Cortex of kidney (tissue), 1 donor: ENCODE measurements at places on chromosomes 16 and 17.

DNA sequence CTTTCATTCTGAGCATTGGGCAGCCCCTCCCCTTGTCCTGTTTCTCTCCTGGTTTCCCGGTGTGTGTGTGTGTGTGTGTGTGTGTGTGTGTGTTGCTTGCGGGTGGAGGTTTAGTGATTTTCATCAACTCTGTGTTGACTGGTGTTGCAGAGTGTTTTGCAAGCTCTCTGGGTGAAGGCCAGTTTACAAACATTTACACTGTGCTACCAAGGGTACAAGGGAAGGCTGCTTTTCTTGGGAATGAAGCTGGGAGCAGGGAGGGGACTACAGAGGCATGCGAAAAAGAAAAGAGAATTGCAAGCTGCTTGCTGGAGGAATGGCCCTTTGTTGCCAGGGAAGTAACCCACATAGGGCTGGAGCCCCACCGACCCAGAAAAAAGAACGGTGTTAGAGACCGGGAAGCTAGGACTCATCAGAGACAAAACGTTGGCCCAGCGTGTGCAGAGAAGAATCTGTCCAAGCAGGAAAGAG, 29.6 kb downstream of the HS3ST3B1 start:
- DNase-seq, result no peak

DNA sequence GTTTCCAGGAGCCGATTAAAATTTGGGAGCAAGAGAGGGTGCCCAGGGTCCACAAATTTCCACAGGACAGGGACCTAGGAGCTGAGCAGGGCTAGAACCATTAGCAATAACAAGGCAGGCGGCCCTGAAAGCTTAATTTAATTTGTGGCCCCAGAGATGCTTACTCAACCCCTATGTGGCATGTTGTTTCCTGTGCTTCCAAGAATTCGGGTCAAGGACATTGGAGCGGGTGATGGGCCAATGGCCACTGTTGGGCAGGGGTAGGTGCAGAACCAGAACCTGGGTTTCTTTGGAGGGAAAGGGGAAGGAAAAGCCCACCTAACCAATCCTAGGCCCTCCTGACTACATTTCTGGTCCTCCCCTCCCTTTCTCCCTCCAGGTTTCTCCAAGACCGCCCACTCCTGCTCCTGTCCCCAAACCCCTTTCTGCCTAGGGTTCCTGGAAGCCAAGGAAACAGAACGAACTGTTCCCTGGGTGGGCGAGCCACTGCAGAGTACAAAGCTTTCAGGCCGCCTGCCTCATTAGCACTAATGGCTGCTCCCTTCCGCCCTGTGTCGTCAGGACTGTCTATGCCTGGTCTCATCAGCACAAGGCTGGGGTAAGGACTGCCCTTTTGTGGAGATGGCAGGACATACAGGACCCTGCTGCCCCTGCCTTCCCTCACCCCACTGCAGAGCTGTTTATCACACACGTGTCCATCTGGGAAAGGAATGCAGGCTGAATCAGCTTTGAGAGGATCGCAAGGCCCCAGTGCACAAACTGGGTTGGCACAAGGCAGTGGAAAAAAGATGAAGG, 581 bp upstream of the AGRP start:
- no peak for DNase-seq

DNA sequence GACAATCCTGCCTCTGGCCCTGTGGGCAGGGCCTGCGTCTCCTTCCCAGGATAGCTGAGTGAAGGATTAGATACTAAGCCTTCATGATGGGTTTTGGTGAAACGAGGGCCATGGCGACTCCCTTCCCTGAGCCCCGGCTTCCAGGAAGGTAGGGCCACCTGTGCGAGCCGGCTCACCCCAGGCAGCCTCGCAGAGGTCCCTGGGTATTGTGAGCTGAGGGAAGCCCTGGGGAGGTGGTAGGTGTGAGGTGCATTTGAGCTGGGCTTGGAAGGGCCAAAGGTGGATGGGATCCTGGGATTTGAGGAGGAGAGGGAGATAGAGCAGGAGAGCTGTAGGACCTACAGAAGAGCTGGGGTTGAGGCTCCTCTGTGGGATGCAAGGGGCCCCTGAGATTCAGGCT, 6.5 kb upstream of the P2RX1 start:
- DNase-seq, result no peak

GRCh38 chr16:81539009-81539758, 94.6 kb downstream of the CMIP start:
- DNase-seq, result no peak

DNA sequence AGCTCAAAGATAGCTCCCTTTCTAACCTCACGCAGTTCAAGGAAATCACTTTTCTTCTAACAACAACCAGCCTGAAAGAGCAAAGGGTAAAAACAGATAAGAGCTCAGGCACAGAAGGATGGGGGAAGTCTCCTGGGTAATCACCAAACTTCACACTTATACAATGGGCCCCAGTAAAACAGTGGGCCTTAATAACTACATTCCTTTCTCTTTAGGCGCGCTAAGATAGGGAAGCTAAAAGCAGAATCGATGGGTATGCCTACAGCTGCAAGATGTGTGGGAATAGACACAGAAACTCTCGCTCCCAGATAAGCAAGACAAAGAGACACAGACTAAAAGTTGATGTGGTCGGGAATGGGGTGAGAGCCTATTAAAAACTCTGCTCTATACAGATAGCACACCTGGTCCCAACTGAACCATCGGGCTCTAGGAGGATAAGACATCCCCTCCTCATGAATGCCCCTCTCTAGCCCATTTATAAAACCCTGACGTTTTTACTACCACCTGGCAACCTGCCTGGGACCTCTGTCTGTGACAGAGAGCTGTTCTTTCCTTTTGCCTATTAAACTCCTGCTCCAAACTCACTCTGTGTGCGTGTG, 826 bp downstream of the LYZL6 start:
- no peak for DNase-seq

- DNase-seq, result no peak
Observed at GRCh38 chr16:85395207-85395912, 217.8 kb upstream of the GSE1 start.

GRCh38 chr16:11022002-11022401, 77.6 kb downstream of the CLEC16A start:
- no peak for DNase-seq

GRCh38 chr17:50634915-50635731, 442 bp downstream of the ABCC3 start:
- DNase-seq, result no peak

- no peak for DNase-seq
Observed at GRCh38 chr17:18938692-18939023, 13.3 kb upstream of the SLC5A10 start.

DNA sequence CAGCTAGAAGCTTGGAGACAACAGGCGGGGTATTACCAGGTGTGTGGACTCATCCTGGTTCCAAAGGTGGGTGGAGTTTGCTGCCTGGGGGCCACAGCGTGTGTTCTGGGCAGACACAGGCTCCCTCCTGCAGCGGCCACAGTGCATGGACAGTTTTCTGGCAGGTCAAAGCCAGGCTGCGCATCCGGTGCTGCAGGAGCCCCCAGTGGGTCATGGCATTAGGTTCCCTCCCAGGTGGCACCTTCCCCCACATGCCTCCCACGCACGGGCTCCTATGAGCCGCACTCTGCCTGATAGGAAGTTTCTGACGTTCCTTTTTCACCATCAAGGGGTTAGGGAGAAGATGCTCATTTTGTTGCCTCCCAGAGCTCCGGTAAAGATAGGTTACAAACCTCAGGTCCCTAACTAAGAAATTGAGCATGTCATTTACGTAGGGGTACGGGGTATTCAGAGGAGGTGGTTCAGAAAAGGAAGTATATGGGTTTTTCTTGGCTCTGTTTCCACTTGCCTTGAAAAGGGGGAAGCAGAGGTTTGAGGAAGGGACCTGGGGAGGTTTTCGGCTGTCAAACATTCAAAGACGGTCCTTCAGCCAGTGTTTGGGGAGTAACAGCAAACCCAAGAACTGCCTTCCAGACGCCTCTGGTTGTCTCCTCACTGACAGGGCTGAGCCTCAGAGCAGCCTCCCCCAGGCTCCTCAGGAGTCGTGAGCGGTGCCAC, 32.7 kb upstream of the NAT9 start:
- DNase-seq, result no peak

GRCh38 chr17:43755389-43755875, 3.2 kb downstream of the SOST start:
- DNase-seq, result no peak

GRCh38 chr16:56336071-56336688, 89.2 kb downstream of the AMFR start:
- DNase-seq, result no peak

GRCh38 chr17:35586569-35587073, 501 bp upstream of the AP2B1 start:
- no peak for DNase-seq

- no peak for DNase-seq
Observed at GRCh38 chr17:79669861-79670260, 59.0 kb upstream of the RBFOX3 start.

- no peak for DNase-seq
Observed at GRCh38 chr17:80873307-80873951, 118.2 kb upstream of the CHMP6 start.

- no peak for DNase-seq
Observed at GRCh38 chr17:52106072-52106471, 52.4 kb downstream of the CA10 start.

DNA sequence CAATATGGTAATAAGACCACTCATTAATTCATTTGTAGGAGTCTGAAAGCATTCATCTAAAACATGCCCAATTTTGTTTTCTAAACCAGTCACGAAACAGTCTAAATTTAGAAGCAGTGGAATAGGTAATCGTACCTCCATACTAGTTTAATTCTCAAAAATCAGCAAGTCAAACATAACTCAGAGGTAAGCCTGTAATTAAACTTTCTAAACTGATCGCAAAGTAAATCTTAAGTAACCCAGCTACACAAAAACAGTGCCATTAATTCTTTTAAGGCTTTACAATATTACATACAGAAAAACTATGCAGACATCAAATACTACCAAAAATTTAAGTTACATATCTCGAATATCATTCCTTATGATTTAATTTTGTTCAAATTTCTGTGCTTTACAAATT, 31.4 kb downstream of the YWHAE start:
- DNase-seq, result no peak

DNA sequence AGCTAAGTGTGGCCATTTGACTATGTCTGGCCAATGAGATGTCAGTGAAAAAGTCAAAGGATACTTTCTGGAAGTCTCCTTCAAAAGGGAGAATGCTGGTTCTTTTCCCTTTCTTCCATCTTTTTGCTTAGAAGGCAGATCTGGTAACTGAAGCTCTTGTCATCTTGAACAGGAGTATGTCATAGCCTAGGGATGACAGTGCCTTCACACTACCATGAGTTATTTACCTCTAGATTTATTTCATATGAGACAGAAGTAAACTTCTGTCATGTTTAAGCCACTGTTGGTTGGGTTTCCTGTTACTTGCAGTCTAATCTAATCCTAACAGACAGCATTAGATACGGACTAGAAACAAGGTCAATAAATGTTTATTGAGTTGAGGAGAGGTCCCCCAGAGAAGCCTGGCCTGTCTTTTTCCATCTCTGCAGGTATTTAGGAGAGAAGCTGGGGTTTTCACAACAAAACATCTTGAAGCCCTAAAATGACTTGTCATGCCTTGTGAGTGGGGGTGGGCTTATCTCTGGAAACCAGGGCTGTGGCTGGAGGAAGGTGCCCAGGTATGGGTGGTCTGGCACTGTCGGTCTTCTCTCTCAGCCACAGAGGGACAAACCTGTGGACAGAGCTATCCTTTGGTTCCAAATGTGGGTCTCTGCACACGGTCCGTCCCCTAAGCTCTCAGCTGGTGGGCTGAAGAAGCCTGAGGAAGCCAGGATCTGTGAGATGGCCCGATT, 28.5 kb downstream of the TMEM98 start:
- no peak for DNase-seq

- DNase-seq, result no peak
Observed at GRCh38 chr17:17937201-17937853, 34.9 kb downstream of the TOM1L2 start.

GRCh38 chr17:50329716-50330115, 16.2 kb upstream of the XYLT2 start:
- DNase-seq, result no peak

GRCh38 chr16:29909391-29909790, 9.1 kb downstream of the ASPHD1 start:
- DNase-seq, result no peak

DNA sequence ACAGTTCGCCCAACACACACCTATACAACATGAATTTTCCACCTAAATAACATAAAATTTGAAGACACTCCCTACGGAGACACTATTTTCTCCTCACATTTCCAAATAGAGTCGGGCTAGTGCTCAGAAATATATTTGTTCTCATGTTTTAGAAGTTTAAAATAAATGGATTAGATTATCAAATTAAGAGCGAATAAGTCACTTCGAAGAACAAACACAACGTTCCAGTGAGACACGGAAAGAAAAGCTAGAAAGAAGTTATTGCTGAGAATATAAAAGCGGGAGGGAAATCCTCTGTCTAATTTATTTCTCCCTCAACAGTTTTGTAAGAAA, 2.0 kb upstream of the HS3ST3B1 start:
- DNase-seq, result no peak

DNA sequence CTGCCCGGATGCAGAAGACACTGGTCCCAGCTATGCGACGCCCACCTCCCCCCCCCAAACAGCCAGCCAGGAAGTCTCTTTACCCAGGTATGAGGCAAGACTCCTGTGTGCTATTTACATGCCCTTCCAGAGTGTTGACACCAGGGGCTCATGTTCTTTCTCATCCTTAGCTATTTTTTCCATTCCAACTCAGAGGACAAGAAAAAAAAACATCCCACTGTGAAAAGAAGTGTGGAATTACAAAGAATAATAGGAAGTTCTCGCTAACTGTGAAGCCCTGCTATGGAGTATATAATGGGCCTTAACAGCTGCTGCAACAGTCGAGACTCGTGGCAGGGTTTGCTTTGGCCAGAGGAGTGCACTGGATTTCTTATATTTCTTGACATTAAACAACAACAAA, 584.9 kb downstream of the CDH13 start:
- no peak for DNase-seq

- no peak for DNase-seq
Observed at GRCh38 chr17:43891851-43892646, 15.3 kb downstream of the MPP2 start.

DNA sequence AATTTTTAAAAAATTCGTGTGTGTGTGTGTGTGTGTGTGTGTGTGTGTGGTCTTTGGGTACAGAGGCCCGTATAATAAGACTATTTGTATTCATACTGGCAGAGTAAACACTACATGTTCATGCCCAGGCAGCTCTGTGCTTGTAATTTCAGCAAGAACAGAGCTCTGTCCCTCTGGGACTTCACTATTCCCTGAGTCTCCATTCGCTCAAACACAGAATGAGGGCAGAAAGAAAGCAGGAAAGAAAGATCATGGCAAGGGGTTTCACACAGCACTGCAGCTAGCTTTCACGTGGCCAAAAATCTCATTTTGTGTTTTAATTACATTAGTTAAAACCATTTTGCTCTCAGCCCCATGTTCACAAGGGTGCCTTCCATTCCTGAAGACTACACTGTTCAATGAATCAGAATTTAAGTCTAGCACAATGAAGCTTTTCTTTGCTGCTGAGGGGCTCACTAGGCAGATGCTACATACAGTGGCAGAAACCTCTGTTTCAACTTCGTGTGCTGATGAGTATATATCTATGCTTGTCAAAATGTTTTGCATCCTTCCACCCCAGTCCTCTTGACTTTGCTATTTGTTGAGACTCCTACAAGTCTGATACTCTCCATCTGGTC, 198.4 kb upstream of the C17orf78 start:
- no peak for DNase-seq
